ENCODE measurements at places on chromosomes 1 and 21.

DNA sequence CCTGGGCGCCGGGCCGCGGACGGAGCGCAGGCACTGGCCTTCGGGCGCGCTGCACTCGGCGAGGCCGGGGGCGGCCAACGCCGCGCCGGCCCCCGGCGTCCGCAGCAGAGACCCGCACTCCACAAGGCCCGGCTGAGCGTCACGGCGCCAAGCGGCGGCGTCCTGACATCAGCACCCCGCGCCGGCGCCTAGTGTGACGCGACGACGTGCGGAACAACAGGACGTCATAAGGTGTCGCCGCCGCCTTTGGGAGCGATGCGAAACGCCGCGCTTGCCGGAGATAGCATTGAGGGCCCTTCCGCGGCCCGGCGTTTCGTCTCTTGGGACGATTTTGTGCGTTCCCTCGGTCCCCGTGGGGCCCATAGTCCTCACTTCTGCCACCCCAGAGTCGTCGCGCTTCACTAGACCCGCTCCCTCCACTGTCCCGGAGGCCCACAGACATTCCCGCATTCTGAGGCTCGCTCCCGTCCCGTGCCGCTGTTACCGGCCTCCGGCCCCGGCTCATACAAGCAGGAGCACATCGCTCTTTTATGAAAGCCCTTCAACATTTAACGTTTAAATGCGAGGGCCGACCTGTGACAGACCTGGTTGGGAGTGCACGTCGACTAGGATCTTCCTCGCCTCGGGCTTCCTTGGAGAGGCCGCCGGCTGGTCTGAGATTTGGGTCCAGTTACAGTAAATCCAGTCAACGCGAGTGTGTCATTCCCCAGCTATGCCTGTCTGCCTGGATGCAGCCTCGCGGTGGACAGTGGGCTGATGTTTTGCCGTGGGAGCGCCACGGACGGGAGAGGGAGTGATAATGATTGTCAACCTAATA, at the start of gene SSU72:
SSU72 (minus strand) TSS at position 143 of the 817 bp plus-strand sequence. CDS start 306 bp downstream, outside the sequence.
- DNase-seq: peak; percentile 88

GRCh38 chr1:41341772-41342562, 19.3 kb upstream of the FOXO6 start:
- no peak for DNase-seq

GRCh38 chr1:119364640-119365039, 3.9 kb upstream of the HAO2 start:
- DNase-seq: no peak

DNA sequence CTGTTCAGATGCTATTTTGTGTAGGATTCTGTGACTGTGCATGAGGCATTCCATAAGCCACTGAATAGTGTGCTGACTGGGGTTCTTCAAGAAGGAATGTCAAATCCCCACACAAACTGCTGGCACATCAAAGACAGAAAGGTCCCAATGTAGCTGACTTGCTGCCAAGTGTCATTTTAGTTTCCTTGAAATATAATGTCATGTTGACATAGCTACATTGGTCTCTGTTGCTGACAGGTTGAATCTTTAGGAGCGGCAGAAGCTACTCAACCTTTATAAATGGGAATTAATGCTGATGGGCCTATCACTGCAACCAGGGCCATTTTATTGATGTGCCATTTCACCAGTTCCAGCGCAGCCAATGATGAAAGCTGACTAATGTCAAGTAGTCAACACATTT, 1110.7 kb upstream of the B3GALT2 start:
- DNase-seq: no peak

GRCh38 chr1:53060579-53060978, 1.4 kb upstream of the PODN start:
- DNase-seq: no peak

GRCh38 chr21:29753216-29753615, 186.6 kb downstream of the GRIK1 start:
- no peak for DNase-seq

DNA sequence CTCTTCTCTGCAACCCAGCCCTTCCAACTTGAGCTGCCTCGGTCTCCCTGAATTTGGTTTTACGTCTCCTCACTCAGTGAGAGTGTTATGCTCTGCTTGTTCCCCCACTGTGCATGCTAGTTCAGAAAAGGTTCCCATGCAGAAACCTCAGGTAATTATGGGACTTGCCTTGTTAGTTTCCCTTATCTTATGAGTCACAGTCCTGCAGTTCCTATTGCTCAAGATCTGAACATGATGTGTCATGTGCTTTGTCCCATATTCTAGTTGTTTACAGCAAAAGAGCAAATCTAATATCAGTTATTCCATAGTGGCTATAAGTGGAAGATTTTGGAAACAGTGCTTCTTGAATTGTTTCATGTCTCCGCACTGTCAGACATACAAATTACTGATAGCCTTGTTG, 74.4 kb downstream of the DUSP10 start:
- no peak for DNase-seq

GRCh38 chr1:54883349-54884102, 3.5 kb downstream of the DHCR24 start:
- DNase-seq: no peak

GRCh38 chr1:163980394-163980793, 578.6 kb upstream of the PBX1 start:
- DNase-seq: no peak

- DNase-seq: no peak
These were observed 288.1 kb downstream of the NUF2 start for GRCh38 chr1:163609858-163610257.

- DNase-seq: no peak
These were observed 1.4 kb downstream of the ELAVL4 start for GRCh38 chr1:50110151-50110550.

DNA sequence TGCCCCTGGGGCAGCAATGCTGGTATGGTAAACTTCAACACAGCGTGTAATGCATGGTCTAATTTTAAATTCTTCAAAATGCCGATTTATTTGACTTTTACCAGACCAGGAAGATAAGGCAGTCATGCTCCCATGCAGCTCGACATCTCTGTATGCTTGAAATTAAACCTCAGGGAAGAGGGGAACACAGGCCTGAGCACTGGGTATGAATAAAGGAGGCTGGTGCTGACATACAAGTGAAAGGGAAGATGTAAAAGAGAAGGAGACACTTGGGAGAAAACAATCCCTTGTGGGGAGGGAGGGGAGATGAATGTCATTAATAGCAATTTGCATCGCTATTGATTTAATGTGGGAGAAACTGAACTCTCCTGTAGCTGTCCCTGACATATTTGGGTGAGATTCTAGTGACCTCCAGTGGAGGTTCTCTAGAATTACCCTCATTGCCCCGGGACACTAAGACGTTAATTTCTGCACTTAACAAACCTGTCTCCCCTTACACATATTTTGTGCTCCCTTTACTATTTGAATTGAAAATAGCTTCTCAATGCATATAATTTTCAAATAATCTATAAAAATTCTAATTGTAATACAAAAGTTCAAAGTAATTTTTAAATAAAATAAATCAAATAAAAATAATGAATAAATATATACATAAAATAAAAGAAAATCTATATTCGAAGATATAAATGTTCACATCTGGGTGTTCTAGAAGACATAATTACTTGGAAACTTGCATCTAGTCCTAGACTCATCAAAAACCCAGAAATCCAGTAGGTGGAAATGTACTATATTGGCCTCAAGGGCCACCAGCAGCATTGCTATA, 283.1 kb downstream of the LMX1A start:
- no peak for DNase-seq

- no peak for DNase-seq
These were observed 139.7 kb upstream of the BEND5 start for GRCh38 chr1:48916130-48917069.

GRCh38 chr1:12075195-12076114, 12.4 kb downstream of the TNFRSF8 start:
- no peak for DNase-seq

GRCh38 chr1:79193211-79194079, 186.9 kb upstream of the ADGRL4 start:
- DNase-seq: no peak

DNA sequence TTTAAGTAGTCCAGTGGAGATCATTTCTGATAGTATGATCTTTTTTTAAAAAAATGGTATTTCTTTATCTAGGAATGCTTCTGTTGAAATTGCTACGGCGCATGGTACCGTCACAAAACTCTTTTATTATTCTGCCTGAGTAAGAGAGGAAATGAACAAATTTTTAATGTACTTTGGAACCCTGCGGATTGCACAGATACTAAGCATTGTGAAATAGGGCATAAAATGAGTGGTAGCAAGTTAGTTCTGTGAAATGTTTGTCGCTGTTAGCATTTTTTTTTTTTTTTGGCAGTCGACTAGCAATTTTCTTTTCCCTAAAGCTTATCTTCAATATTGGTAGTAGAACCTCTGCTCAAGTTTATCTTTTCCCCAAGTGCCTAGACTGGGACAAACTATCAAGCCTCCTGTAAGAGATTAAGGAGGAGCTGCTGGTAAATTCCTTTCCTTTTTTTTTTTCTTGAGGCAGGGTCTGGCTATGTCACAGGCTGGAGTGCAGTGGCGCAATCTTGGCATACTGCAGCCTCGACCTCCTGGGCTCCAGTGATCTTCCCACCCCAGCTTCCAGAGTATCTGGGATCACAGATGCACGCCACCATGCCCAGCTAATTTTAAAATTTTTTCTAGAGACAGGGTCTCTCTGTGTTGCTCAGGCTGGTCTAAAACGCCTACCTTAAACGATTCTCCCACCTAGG, 2.2 kb downstream of the ITSN1 start:
- no peak for DNase-seq

GRCh38 chr1:48848035-48848434, 71.3 kb upstream of the BEND5 start:
- DNase-seq: no peak

DNA sequence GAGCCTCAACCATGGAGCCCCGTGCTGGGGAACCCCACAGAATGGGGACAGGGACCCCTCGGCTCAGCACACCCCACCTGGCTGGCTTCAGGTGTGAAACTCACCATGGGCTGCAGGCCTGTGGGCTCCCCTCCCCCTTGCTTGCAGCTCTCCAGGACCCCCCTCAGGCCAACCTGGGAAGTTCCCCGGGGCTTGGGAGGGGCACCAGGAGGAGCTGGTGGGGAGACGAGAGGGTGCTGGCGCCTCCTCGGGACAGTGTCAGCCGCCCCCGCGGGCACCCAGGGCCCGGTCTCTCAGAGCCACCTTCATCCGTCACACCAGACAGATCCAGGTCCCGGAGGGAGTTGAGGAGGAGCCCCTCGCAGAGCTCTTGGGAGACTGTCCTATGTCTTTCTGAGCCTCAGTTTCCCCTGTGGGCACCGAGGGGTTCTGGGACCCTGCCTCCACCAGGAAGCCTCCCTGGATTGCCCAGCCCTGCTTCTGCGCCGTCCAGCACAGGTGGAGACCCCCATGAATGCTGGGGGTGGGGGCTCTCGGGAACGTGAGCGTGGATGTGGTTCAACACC, 657 bp upstream of the TNFRSF18 start:
- no peak for DNase-seq

- no peak for DNase-seq
These were observed 29.9 kb downstream of the MAP10 start for GRCh38 chr1:232835166-232835565.

- no peak for DNase-seq
These were observed 11.2 kb upstream of the DPH2 start for GRCh38 chr1:43958351-43959255.

- no peak for DNase-seq
These were observed 54.2 kb upstream of the BCL9 start for GRCh38 chr1:147486876-147487656.

DNA sequence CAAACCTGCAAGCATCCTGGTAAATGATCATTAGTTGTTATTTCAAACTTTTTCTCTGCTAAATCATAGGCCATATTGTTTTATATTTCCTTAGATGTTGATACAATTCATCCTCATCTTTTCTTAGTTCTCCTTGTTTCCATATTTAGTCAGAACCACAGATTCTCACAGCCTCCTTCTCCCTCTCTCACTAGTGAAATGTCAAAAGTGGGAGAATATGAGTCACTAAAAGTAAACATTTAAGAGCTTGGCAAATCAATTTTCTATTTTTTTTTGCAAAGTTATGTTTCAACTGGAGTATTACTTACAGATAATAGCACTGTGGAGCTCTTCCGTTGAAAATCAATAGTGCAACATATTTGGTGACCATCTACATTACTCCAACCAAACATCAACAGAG, 308.8 kb downstream of the COL11A1 start:
- no peak for DNase-seq

GRCh38 chr1:33348676-33349080, 27.8 kb upstream of the A3GALT2 start:
- DNase-seq: no peak
